ENCODE measurements at places on chromosomes 4 and X. TPM values are rescaled to one million over a fixed set of nuclear protein-coding genes. Genes with fewer than 3 reads are reported as not detected.

Gene SHROOM3
- total RNA-seq = 15.1 TPM

Gene CYTL1
- total RNA-seq = not detected

Gene BEX5
- total RNA-seq = 3.9 TPM

Gene ZNF185
- total RNA-seq = 25.1 TPM

Gene SCML1
- total RNA-seq = 6.7 TPM

Gene NALF2
- 0.08 TPM for total RNA-seq

Gene ADGRG4
- total RNA-seq = not detected

Gene AMMECR1
- total RNA-seq = 12.2 TPM

Gene XPNPEP2
- not detected for total RNA-seq

Gene CAPN6
- not detected for total RNA-seq

Gene DCAF8L2
- total RNA-seq = not detected

Gene HPSE
- 11.1 TPM for total RNA-seq

Gene PPEF1
- total RNA-seq = not detected

Gene AKAP4
- total RNA-seq = not detected

Gene IQCM
- not detected for total RNA-seq

Gene MAGEA2
- total RNA-seq = not detected

Gene GIMD1
- total RNA-seq = not detected

Gene CITED1
- not detected for total RNA-seq

Gene GBA3
- not detected for total RNA-seq

Gene SYNPO2
- total RNA-seq = 0.11 TPM

Gene PCDH10
- total RNA-seq = not detected

Gene CLTRN
- total RNA-seq = 0.39 TPM

Gene COX7B2
- not detected for total RNA-seq

Gene SASH3
- not detected for total RNA-seq

Gene IGSF1
- not detected for total RNA-seq

Gene TMSB15C
- 1.5 TPM for total RNA-seq

Gene TEX13B
- not detected for total RNA-seq

Gene VCX3A
- total RNA-seq = not detected

Gene H2BW2
- total RNA-seq = not detected

Gene SLC49A3
- not detected for total RNA-seq

Gene GATA1
- total RNA-seq = not detected

Gene TMSB15A
- total RNA-seq = not detected

Gene IBSP
- total RNA-seq = not detected

Gene NDST3
- not detected for total RNA-seq

Gene LIMCH1
- under 0.01 TPM for total RNA-seq

Gene PROM1
- total RNA-seq = not detected

Measured in hair follicular keratinocyte (primary cell).